ENCODE measurements at places on chromosomes 4 and X.

GRCh38 chr4:8029689-8030088 lies 90.0 kb upstream of the AFAP1 start:
- DNase-seq, result no peak

GRCh38 chrX:109878236-109878635 lies 124.7 kb upstream of the TMEM164 start:
- DNase-seq, result no peak

- DNase-seq, result no peak
Measured at GRCh38 chr4:108118505-108118904, 50.2 kb downstream of the LEF1 start.

- DNase-seq, result no peak
Measured at GRCh38 chr4:112060212-112060611, 85.0 kb upstream of the FAM241A start.

DNA sequence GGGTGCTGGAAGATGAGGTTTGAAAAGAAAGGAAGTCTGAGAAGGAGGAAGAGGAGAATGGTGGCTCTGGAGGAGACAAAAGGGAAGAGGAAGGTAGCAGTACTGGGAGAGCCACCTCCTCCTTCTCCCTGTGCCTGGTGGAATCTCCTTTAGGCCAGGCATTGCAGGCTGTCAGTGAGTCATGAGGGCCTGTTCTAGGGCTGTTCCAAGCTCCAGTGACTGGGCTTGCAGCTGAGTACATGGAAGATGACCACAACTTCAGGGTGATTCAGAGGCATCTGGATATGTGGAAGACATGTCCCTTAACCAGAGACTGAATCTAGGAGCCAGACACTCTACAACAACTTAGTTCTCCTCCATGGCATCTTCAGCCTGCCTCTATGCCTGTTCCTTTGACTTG lies 107.8 kb downstream of the EFNB1 start:
- no peak for DNase-seq

DNA sequence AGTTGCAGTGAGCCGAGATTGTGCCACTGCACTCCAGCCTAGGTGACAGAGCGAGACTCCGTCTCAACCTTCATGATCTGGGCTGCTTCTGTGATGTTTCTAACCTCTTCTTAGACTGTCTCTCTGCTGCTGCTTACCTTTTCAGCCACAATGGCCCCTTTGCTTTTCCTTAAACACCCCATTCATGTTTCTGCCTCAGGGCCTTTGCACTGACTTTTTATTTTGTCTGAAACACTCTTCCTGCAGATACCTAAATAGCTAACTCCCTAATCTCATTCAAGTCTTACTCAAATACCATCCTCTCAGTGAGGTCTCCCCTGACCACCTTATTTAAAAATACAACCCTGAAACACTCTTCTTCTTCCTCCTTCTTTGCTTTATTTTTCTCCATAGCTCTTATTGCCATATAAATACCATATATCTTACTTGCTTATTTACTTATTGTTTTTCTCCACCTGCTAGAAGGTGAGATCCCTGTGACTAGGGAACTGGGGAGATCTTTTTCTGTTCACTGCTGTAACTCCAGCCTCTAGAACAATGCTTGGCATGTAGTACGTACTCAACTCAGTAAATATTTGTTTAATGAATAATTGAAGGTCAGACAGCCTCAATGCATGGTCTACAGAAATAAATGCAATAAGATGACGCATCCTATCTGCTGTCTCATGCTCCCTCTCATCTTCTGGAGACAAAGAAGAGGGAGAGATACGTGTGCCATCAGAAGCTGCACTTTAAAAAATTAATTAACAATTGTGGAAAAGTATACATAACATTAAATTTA lies 43.8 kb upstream of the SETD7 start:
- no peak for DNase-seq

- DNase-seq, result no peak
Measured at GRCh38 chrX:117840645-117841044, 276.0 kb downstream of the KLHL13 start.

GRCh38 chr4:113302051-113302450 lies 252.6 kb downstream of the ANK2 start:
- no peak for DNase-seq

GRCh38 chrX:55767100-55767499 lies 49.6 kb downstream of the RRAGB start:
- no peak for DNase-seq

- DNase-seq, result no peak
Measured at GRCh38 chr4:147430111-147430510, 50.8 kb upstream of the EDNRA start.

GRCh38 chr4:138632856-138633579 lies 382.6 kb upstream of the NOCT start:
- no peak for DNase-seq

- DNase-seq, result no peak
Measured at GRCh38 chr4:80876810-80877209, 153.7 kb upstream of the BMP3 start.

- no peak for DNase-seq
Measured at GRCh38 chr4:108099838-108100237, 68.9 kb downstream of the LEF1 start.

DNA sequence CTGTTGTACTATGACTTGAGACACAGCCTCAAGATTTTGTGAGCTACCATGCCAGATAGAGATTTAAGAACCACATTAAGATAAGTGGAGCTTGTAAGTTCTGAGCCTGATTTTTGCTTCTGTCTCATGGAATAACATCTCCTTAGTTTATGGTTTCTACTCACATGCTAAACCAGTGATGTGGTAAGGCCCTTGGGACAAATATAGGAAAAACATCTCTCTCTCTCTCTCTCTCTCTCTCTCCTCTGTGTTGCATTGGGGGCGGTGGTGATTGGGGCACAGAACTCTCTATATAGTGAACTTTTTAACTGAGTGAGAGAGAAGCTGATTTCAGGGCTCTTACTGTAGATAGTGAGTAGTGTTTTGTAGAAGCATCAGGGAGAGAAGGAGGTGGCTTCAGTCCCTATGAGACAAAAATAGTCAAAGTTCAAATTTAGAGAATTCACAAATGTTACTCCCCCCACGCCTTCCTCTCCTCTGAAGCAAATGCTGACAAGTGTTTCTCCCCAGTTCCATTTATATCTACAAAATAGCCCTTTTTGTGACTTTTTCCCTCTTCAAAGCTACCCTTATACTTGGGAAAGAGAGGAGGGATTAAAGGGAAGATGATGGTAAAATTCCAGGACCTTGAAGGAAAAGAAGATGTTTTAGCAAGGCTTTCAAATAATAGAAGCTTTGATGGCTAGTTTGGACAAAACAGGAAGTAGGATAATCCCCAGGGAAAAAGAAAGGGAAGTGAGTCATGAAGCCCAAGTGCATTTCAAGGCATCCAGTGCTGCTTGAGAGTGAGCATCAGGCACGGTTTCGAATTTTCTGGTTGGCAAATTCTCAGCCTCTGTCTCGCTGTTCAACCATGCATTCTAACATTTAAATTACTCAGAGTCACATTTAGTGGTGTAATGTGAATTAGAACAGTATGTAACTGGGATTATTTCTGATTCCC lies 134.3 kb upstream of the AP1S2 start:
- DNase-seq, result no peak

GRCh38 chr4:62159876-62160275 lies 959.8 kb downstream of the ADGRL3 start:
- no peak for DNase-seq

GRCh38 chr4:145179281-145179860 lies 1.0 kb downstream of the OTUD4 start:
- DNase-seq, result peak; percentile 74

DNA sequence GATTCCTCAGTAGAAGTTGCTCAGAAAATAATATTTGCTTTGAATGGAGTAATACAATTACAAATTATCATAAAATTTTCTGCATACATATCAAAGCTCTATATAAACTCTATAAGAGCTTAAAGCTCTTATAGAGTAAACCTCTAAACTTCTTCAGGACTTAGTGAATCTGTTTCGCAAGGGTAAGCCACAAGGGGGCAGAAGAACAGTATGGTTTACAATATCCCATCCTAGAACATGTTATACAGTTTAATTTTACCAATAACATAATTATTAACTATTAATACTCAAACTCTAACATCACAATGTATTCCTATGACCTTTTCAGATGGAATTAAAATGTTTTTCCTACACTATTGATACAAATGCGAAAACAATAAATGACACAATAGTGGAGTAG lies 33.8 kb upstream of the SPANXN1 start:
- DNase-seq, result no peak

DNA sequence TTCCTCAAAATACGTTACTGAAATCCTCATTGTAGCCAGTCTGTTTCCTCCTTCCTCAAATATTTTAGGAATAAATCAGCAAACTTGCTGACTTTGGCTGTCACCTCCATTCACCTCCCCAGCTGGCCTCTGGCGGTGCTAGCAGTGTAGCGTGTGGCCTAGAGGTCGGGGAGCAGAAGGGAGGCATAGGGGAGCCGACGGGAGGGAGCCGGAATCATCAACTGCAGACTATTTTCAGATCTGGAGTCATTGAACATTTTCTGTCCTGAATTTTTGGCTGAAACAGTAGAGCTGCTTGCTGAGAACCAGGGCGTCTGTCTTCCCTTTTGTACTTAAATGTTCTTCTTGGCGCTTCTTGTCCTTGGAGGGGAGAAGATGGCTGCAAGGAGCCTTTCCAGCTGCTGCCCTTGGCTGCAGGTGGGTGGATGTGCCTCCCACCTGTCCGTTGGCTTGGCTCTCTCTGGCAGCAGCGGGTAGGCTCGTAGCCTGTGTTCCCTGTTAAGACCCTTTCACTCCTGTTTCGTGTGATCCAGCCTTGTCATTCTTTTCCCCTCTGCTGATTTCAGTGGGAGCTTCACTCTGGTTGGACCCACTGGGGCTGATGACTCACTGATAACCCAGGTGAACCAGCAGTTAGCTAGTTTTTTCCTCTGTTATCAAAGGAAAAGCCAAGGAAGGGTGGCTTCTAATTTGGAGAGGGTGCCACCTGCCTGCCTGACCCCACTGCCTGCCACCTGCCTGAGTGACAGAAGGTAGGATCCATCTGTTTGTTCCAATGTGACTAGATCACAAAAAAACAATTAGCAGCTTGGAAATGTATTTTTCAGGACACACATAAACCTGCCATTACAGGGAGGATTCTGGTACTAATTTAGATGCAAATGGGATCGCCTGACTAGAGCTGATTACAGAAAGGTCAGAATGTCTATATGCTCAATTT lies 135.9 kb downstream of the GATB start:
- no peak for DNase-seq

Measured in activated T-helper 2 cell treated with anti-CD3 and anti-CD28 coated beads, Interferon-gamma antibody, Interleukin-2, Interleukin-4, amounts not matched to agents 10 μg/mL and 5 μg/mL and 100 μg/mL, durations not matched to agents 14 hours and 24 hours and 36 hours (primary cell).